OCI-LY7 (cell line): ENCODE measurements at places on chromosomes 6 and 20. TPM values are rescaled to one million over a fixed set of nuclear protein-coding genes. Genes with fewer than 3 reads are reported as not detected.

GRCh38 chr20:48791014-48791413 lies 36.8 kb downstream of the PREX1 start:
- DNase-seq = peak; percentile 28

GRCh38 chr6:47376930-47377329 lies 67.2 kb upstream of the TNFRSF21 start:
- DNase-seq = no peak

Gene DST
- 19.4 and 19.6 TPM in 2 replicates for total RNA-seq

Gene TAF4
- total RNA-seq = 28.4 and 38.9 TPM in 2 replicates

Gene ADGB
- not detected in 2 replicates for total RNA-seq
